Epithelial cell of proximal tubule (primary cell): ENCODE measurements at places on chromosomes 1 and 21. TPM values are rescaled to one million over a fixed set of nuclear protein-coding genes. Genes with fewer than 3 reads are reported as not detected.

The LHX8 gene
- total RNA-seq: not detected in 2 replicates

GRCh38 chr1:234106032-234106431 lies 201.6 kb downstream of the SLC35F3 start:
- DNase-seq: no peak

GRCh38 chr1:226082959-226083301 lies 20.4 kb downstream of the H3-3A start:
- no peak for DNase-seq

DNA sequence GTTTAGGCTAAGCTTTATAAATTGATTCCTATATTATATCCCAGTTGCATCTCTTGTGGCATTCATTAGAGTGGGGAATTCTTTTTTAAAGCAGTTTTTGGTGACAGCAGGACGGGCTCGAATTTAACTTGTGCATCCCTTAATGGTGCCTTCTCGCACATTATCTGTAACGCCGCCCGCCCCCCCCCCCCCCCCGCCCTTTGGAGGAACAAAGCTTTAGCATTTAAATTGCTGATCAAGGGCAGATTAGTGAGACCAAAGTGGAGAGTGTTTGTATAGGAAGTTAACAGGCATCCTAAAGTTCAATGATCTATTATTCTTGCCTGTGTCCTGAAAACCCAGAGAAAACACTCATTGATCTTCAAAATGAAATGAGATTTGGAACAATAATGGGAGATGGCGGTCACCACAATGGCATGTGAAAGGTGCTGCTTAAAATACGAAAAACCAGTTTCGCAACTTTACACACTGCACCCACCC lies 2.2 kb downstream of the LMO4 start:
- no peak for DNase-seq

DNA sequence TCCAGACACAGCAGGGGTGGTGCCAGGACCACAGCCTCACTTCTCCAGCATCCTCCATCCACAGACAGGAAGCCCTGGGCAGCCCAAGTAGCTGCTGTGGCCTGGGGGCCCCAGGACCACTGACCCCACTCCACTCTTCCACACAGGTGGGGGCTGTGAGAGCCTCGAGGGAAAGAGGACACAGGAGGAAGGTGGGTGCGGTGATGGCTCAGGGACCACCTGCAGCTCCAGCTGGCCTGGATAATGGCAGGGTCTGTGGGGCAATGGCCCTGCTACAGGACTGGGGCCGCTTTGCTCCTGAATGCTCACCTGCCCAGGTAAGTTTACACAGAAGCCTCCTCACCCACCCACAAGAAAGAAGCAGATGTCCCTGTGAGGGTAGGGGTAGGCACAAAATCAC lies 18.3 kb upstream of the PRSS38 start:
- no peak for DNase-seq

DNA sequence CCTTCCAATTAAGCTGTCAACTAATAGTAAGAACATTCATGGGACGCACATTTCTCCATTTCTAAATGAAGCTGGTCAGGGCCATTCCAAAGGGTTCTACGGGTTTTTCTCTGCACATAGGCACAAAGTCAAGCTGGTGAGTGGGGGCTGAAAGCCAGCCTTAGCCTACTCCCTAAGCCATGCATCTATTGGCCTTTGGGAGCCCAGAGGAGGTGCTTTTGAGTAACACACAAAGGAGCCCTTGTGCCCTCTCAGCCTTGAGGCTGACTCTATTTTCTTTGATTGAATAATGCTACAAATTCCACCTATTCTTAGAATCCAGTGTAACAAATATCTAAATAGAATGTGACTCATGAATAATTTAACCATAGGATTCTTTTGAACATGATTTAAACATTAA lies 73.6 kb downstream of the RGS13 start:
- no peak for DNase-seq

The FAM43B gene
- 0.36 and 0.81 TPM in 2 replicates for total RNA-seq

The CBR3 gene
- total RNA-seq: 12.8 and 17.7 TPM in 2 replicates

GRCh38 chr1:78145105-78145580 lies 99.4 kb downstream of the GIPC2 start:
- DNase-seq: peak; percentile 56

- DNase-seq: no peak
These were observed 90.0 kb downstream of the POU2F1 start for GRCh38 chr1:167310732-167311131.

DNA sequence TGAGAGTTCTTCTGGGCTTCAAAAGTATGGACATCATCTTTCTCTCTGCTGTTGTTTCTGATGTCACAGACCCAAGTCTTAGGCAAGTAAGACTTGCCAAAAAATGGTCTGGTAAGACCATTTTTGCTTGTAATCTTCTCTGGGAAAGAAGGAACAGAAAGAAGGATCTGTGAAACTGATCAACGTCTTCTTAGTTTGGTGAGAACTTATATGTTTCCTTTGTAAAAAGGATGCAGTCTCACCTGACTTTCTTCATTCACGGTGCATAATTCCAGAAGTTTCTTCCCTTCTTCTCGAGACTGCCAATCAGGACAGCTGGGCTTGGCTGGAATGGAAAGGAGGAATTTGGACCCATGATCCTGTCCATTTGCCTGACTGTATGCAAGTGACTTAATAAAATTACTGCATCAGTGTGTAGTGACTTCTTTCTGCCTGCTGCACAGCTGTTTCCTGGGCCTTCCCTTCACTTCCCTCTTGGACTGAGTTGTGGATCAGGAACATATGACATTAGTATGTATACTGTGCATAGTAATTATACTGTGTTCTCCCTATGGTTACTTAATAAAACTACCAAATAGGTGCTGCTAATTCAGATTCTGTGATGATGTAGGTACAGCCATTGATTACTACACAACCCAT lies 7.6 kb upstream of the DENND1B start:
- DNase-seq: no peak

DNA sequence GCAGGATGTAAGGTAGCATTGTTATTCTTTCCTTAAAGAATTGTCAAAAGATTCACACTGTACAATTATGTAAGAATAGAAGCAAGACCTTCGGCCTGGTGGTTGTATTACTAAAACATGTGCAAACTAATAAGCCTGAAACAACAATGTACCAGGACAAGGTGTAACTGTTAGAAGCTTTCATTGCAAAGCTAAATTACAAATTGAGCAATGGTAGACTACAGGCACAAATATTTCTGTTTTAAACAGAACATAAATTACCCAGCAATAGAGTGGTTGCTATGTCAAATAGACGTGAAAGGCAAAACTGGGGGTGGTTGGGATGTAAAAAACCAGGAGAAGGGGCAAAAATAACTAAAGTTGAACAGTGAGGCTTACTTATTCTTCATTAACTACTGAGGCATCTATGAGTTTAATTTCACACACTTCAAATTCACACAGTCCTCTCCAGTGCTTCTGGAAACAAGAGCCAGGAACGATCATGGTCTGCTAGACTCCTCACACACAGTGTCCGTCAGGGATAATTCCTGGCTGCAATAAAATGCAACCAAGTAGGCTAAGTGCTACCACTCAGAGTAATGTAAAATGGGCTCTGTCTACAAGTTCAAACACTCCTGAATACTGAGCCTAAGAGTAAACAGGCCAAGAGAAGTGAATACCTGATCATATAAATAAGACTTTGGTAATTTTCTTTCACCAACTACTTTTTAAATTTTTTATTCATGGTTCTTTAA lies 39.3 kb upstream of the C1orf198 start:
- no peak for DNase-seq

GRCh38 chr1:31750858-31751510 lies 13.2 kb downstream of the ADGRB2 start:
- DNase-seq: no peak

DNA sequence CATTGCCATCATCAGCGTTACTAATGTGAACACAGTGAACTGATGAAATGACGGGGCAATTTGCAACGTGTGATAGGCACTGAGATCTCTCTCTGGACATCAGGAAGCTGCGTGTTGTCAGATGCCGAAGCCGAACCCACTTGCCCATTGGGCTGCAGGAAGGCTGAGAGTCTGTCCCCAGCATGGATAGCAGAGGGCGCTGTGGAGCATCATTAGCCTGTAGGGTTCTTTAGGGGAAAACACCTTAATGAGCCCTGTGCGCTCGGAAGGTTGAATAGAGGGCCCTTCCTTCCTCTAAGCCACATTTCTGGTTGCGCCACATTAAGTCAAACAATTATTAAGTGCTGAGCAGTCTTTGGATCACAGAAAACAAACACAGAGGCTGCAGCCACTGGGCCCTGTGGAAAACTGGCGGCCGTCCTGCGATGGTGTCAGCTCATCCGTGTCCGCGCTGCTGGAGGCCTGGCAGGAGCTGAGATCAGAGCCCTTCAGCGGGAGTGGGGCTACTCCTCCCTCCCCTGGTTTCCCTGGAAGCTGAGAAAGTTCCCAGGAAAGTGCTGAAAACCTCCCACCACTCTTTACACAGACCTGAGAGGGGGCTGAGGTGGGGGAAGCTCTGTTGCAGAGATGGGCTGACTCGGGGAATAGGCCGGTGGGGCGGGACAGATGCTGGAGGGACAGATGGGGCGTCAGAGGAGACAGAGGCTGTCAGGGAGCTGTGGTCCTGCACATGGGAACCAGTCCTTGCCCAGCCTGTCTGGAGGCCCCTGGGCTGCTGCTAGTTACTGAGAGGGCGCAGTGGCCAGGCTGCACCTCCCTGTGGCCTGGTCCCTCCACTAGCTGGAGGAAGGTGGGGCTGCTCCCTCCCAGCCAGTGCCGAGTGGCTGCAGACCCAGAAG lies 12.7 kb downstream of the TFF2 start:
- peak; percentile 68 for DNase-seq

The SELE gene
- total RNA-seq: not detected in 2 replicates

- no peak for DNase-seq
These were observed at the start of gene TMEM63A for GRCh38 chr1:225881959-225882693. TSS of gene TMEM63A (minus strand) at chr1:225882380. CDS start at chr1:225877580, 4,800 bp downstream.
